ENCODE measurements at places on chromosomes 12 and 14.

DNA sequence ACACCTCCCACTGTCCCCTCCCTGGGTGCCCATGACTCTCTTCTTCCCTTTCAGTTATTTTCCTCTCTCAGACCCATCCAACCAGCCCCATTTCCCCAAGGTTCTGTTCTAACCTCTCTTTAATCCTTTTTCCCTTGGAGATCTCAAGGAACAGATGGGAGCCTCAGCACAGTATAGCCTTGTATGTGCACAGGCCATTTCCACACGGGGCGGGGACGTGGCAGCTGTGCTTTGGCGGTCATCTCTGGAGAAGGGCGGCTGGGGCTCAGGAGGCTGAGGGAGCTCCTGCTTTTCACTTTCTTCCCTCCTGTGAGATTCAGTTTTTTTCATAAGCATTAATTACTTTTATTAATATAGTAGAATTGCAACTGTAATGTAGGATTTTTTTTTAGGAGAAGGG is 212.2 kb downstream of the ZFP36L1 start:
- no peak for DNase-seq

DNA sequence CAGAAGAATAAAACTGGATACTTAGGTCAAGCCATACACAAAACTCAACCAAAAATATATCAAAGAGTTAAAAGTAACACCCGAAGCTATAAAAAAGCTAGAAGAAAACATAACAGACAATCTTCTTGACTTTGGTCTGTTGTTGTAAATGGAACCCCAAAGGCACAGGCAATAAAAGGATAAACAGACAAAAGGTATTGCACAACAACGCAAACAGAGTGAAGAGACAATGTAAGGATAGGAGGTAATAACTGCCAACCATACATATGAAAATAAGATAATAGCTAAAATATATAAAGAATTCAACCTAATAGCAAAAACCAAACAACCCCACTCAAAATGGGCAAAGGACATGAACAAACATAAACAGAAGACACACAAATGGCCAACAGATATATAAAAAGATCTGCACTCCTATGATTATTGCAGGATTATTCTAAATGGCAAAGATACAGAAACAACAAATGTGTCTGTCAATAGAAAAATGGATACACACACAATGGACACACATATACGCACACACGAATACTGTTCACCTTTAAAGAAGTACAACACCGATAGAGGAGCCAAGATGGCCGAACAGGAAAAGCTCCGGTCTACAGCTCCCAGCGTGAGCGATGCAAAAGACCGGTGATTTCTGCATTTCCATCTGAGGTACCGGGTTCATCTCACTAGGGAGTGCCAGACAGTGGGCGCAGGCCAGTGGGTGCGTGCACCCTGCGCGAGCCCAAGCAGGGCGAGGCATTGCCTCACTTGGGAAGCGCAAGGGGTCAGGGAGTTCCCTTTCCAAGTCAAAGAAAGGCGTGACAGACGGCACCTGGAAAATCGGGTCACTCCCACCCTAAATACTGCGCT is 1137.1 kb downstream of the FSCB start:
- no peak for DNase-seq

DNA sequence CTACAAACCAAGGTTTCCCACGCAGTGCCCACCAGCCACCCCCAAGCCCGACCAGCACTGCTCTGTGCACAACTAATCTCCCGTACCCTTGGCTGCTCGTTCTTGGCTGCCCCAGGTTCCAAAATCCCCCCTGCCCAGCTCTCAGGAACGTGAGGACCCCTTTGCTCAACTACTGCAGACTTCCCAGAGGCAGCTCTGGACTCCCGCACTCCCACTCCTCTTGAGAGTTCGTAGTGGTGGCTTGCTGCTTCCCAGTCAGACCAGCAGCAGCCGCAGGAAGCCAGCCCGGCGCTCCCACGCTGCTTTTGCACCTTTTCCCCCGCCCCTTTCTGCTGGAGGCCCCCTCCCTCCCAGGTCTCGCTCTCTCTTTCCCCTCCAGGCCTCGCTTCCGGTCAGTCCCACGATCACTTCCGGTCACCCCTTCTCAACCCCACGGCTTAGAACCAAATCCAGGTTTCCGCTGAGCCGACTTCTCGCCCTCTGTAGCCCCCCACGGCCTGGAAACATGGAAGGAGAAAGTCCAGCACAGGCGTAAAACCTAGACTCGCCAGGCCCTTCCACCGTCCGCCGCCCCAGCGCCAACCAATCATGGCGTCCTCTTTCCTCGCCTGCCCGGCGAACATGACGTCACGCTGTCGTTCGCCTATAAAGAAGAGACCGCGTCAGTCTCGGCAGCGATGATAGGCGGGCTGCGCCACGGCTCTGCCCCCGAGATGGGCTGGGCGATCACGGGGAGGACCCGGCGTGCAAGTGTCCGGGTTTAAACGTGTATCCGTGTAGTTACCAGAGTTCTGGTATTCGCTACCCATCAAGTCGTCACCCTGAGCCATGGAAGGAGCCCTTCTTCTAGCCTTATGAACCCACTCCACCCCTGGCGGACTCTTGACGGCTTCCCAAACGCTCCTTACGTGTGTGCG is at the start of gene TFCP2:
Gene TFCP2 (minus strand): TSS at position 621 of the 917 bp plus-strand sequence. CDS start 713 bp downstream, outside the sequence.
- DNase-seq = peak; percentile 94

- DNase-seq = no peak
Observed at GRCh38 chr12:74401035-74401434, 136.6 kb upstream of the ATXN7L3B start.

GRCh38 chr14:21191809-21192446 is 36.1 kb upstream of the OR5AU1 start:
- peak; percentile 84 for DNase-seq

DNA sequence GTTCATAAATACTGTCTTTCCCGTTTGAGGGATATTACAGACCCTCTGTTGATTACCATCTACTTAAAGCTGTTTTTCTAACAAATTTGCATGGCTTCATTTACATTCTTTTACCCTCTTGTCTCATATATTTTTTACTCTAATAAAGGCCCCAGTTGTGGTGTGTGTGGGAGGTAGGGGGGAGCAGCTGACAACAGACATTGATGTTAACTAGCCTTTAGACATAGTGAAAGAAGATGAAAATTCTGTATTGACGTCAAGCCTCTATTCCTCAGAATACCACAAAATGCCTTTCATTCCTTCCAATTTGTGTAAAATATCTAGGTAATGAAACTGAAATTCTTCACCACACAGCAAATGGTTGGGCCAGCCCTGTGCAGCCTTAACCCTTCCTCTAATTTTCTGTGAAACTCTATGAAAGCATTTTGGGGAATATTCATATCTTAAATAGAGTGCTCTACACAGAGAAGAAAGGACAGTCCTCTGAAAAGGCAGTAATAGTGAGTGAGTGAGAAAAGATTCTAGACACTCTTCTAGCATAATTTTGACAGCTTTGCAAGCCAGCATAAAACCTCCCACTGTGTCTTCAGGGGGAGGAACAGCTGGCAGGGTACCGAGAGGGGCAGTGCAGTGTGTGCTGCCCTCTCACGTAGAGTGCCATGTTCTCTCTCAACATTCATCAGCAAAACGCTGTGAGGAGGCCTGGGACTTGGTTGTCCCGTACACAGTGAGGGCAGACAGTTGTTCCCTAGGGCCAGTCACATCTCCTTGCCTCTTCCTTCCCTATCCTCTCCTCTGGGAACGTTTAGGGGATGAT is 20.1 kb upstream of the CERS5 start:
- no peak for DNase-seq
